ENCODE measurements at places on chromosomes 3 and 15. TPM values are rescaled to one million over a fixed set of nuclear protein-coding genes. Genes with fewer than 3 reads are reported as not detected.

DNA sequence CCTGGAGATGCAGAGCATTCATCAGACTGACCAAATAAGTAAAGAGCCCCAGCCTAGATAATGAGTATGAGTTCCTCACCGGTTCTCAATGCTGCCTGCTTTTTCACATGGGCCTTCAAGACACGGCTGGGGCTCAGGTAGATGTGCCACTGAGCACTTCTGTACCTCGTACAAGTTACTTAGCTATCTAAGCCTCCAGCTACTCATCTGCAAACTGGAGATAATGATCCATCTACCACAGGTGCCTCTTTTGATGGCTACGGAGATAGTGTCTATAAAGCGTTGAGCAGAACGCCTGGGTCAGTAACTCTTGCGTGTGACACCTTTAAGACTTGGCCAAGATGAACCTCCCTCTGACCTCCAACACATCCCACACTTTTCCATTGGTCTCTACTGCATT lies 56.3 kb downstream of the CCR4 start:
- H3K27me3 ChIP-seq, result no peaks in the 10 kb centered on the region
- no peaks in the 10 kb centered on the region for H3K36me3 ChIP-seq
- H3K4me1 ChIP-seq, result no peaks in the 10 kb centered on the region
- H3K4me3 ChIP-seq, result no peak overlapping the region

DNA sequence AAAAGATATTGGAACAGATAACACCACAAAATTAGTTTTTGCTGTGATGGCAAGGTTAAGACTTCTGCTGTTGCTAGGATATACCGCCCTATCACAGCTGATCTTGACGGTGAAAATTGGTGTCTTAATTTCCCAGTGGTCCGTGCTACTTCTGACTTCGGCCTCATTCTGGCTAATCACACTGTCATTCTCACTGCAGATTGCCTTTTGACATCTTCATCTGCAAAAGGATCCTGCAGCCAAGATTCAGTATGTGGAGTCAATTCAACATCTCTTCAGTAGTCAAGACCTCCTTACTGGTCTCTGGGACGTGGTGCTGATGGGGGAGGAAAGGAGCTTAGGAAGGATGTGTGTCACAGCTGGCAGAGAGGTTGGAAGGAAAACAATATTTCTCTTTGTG lies 438.6 kb downstream of the WDR72 start:
- no peaks in the 10 kb centered on the region for H3K27me3 ChIP-seq
- H3K4me3 ChIP-seq, result no peak overlapping the region
- DNase-seq, result no peak

GRCh38 chr15:55253580-55253979 lies 36.0 kb downstream of the RAB27A start:
- no peaks in the 10 kb centered on the region for H3K4me1 ChIP-seq
- no peaks in the 10 kb centered on the region for H3K36me3 ChIP-seq
- H3K4me3 ChIP-seq, result no peak overlapping the region
- H3K27me3 ChIP-seq, result no peaks in the 10 kb centered on the region

The GOLGA8G gene
- not detected for total RNA-seq

Measured in ovary (tissue), 10 donors.